ENCODE measurements at places on chromosomes 3 and 15.

DNA sequence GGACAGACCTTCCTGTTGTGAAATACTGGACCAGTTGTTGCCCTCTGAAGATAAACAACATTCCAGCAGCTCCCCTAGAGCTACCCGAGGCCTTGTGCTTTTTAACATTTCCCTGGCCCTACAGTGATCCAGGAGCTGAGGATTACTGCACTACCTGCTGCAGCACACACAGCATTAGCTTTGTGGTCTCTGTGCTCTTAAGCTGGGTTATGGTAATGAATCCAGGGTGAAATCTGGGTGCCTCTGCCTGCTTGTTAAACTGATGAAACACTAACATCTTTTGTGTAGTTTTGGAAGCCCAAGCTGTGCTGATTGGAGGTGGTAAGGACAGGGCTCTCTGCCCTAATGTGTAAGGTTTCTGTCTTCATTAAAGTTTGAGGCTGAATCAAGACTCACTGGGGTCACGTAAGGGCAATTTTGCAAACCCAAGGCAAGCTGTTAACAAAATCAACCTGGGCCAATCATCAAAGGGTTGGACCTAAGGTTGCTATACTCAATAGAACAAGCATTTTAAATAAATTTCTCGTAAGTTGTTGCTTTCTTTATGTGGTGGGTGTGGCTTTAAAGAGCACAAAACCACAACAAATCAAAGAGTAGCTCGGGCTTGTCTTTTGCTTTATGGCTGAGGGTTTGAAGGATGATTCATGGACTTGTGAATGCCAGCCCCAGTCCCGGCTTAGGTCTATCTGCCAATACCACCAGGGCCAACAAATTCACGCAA lies 183.9 kb downstream of the TPRG1 start:
- DNase-seq = no peak

DNA sequence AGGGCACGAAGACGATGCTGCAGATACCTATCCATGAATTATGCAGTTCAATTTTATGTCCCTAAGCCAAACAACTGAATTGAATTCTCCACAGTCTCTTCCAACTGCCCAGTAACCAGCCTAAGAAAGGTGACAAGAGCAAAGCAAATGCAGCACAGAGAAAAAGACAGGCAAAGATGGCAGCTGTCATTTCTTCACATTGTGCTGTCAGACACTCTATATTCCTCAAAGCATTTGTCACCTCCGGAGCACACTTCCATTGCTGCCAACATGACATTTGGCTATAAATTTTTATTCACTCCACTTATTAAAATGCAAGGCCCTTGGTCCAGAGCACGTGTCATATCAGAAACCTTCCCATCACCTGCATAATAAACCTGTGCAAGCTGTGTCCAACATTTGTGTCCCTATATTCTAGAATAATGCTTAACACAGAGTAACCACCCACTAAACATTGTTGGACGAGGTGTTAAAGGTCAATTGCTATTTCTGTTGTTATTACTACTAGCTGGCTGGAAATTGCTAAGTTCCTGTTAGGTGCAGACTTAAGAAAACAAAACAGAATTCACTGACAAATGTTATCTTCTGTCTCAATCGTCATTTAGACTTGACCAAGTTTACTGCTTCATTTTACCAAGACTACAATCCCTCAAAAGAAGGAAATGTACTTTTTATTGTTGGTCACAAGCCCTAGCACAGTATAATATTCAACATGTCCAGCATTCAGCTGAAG lies 89.7 kb downstream of the MAGI1 start:
- no peak for DNase-seq

DNA sequence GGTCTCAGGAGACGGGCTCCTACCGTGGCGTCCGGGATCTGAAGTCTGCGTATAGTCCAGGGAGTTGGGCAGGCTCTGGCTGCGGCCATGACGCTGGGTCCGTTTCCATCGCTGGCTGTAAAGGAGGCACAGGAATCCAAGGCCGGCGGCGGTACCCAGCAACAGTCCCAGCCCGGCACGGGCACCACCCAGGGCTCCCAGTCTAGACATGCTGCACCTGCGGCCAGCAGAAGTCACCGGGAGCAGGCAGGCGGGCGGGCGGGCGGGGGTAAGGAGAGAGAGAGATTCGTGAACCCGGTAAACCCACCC lies 526 bp downstream of the RMDN3 start:
- DNase-seq = no peak

- no peak for DNase-seq
These were observed 1038.5 kb upstream of the NR2F2 start for GRCh38 chr15:95291898-95292472.

DNA sequence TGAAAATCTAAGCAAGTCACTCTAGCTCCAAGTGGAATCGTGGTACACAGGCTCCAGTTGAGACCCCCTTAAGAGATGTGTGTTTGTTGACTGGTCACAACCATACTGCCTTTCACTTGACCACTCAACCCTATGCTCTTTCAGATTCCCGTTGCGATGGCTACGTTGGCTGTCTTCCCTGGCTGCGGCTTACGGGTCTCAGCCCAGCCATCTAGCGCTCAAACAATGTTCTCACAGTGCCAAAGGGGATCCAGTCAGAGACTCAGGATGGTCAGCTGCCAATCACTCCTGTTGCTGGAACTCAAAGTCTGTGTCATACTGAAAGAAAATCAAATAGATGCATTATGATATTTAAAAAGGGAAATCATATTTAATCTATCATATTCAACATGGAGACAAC lies 237.6 kb downstream of the ITPR1 start:
- DNase-seq = no peak

GRCh38 chr3:71890356-71890931 lies 105.5 kb upstream of the PROK2 start:
- no peak for DNase-seq

DNA sequence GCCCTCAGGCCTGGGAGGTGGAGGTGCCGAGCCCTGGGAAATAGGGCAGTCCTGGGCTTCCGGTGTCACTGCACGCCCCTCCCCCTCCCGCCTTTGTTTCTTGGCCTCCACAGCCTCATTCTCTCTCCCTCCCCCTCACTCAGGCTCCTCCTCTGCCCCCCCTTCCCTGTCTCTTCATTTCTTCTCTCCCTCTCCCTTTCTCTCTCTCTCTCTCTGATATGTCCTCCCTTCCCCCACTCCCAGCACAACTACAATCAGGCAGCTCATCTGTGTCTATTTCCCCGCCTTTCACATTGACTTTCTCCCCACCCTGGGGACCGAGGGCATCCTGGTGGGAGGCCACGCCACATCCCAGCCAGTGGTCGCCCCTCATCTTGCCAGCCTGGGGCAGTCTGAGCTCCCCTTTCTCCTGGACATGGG lies 40.2 kb downstream of the IDH2 start:
- no peak for DNase-seq

DNA sequence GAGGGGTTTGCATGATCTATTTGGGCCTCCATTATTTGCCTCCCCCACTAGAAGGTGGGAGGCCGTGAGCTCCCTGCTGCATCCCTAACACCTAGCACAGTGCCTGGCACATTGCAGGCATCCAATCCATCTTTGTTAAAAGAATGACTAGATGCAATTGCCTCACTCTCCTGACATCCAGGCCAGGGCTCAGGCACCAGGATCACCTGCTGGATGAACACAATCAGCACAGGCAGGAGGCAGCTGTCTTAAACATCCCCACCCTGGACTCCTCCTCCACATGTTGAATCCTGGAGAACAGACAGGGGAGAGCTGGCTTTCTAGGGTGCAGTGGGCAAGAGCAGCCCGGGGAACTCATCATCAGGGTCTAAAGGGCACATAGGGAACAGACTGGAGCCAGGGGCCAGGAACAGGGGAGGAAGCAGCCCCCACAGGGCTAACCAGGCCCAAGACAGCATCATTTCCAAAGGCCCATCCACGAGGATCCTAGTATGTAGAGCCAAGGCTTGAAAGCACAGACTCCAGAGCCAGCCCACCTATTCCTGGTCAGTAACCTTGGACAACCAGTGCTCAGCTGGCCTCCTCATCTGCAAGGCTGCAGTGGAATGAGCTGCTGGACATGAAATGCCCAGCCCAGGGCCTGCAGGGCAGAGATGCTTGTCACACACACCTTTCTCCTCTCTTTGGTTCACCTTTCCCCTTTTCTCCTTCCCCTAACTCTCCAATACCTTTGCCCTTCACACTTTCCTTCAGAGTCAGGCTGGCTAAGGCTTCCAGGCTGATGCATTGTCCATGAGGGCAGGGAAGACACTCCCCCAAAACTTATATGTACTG lies 254.4 kb upstream of the TLE3 start:
- no peak for DNase-seq

- DNase-seq = no peak
These were observed 34.3 kb downstream of the UBXN7 start for GRCh38 chr3:196397941-196398340.

- DNase-seq = no peak
These were observed 41.4 kb downstream of the ULK4 start for GRCh38 chr3:41920406-41920965.

- no peak for DNase-seq
These were observed 179.4 kb downstream of the SATB1 start for GRCh38 chr3:18245721-18246120.

GRCh38 chr15:99345832-99346462 lies 94.7 kb downstream of the LRRC28 start:
- no peak for DNase-seq

DNA sequence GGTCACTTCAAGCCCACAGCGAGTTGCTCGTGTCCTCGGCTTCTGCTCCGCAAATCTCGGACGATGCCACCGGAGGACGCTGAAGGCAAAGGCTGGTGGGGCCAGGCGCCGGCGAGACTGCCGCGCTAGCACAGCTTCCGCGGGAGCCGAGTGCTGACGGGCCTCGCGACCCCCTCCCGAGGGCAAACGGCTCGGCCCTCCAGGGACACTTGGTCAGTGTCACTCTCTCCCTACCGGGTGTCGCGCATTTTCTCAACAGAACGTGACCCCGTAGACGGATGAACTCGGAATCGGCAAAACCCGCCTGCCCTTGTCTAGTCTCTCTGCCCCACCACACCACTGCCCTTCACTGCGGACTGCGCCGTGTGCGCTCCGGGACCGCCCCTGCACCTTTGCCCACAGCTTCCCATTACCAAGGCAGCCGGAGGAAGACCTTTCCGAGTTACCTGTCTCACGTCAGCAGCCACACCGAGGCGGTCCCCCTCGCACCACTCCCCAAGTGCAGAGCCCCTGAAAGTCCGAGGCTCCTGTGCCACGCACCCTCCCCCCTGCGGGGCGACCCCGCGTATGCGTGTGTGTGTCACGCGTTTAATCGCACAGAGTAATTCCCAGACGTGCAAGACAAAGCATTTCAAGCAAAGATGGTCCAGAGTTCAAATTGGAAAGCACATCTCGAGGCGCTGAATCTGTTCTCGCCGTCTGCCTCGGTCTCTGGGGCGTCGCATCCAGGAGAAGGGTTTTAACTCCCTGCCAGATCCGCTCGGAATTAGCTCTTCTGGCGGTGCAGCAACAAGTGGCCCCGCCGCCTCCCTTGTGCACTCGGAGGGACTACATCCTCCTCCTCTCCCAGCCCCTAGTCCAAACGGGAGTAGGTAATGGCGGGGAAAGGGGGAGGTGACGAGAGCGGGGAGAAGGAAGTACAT lies 245.0 kb upstream of the TOPAZ1 start:
- DNase-seq = peak; percentile 71

- peak; percentile 19 for DNase-seq
These were observed 51.6 kb upstream of the SRGAP3 start for GRCh38 chr3:9301091-9301490.

- peak; percentile 89 for DNase-seq
These were observed 72.1 kb downstream of the LRIG1 start for GRCh38 chr3:66428733-66429132.

GRCh38 chr3:73291541-73291940 lies 230.1 kb downstream of the EBLN2 start:
- no peak for DNase-seq

- no peak for DNase-seq
These were observed 5.0 kb downstream of the MITF start for GRCh38 chr3:69743975-69744906.

DNA sequence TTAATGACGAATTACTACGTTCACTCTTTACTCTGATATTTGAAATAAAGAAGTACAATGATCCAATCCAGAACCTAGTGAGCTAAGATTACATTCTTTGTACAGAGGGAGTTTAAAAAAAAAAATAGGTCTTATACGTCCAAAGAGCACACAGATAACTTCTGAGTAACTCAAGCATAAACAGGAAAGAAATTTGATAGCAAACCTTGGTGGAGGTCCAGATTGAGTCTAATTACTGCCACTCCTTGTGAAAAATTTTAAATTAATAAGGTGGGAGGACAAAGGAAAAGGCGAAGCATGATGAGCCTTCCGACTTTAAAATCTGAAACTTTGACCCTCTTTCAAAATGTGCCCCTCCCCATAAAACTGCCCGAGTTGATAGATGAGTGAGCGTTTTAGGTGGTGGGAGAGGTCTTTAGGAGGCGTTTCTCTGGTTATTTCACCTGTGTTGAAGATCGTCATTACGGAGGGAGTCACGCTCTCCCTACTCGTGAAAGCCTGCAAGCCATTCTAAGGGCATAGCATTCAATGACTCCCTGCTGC lies 127.0 kb upstream of the ROBO2 start:
- no peak for DNase-seq

DNA sequence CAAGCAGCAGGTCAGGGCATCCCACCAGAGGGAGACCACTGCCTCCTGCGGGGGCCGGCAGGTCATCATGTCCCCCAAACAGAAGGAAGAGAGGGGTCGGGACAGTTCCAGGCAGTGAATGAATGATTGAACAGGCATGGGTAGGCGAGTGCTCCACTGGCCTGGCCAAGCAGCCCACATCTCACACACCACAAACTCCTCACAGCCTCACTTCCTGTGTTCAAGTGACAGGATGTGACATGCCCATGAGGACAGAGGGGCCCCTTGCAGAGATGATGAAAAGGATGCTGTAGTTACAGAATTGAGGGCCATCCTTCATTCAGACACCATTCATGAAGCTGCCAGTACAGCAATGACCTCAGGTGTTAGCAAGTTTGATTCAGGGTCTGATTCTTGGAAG lies 3.7 kb downstream of the IQSEC1 start:
- DNase-seq = no peak

DNA sequence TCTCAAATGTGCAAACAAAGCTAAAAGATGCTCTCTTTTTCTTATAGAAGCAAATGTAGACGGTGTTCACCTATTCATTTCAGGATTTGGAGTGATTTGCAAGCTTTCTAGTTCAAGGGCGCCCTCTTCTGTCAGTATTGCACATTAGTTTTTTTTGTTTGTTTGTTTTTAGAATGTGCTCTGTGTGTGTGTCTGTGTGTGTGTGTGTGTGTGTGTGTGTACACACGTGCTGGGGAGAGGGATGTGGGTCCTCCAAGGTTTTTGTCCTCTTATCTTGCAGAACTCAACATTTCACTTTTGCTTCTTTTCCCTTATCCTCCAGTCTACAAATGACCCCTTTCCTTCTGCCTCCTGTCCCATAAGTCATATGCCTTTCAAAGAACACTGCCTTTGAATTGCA lies 23.5 kb downstream of the DNAH1 start:
- peak; percentile 57 for DNase-seq

- no peak for DNase-seq
These were observed 126.0 kb upstream of the MITF start for GRCh38 chr3:69613286-69613685.

All from hepatic stellate cell (primary cell).